ENCODE measurements at places on chromosomes 1 and 21. TPM values are rescaled to one million over a fixed set of nuclear protein-coding genes. Genes with fewer than 3 reads are reported as not detected.

DNA sequence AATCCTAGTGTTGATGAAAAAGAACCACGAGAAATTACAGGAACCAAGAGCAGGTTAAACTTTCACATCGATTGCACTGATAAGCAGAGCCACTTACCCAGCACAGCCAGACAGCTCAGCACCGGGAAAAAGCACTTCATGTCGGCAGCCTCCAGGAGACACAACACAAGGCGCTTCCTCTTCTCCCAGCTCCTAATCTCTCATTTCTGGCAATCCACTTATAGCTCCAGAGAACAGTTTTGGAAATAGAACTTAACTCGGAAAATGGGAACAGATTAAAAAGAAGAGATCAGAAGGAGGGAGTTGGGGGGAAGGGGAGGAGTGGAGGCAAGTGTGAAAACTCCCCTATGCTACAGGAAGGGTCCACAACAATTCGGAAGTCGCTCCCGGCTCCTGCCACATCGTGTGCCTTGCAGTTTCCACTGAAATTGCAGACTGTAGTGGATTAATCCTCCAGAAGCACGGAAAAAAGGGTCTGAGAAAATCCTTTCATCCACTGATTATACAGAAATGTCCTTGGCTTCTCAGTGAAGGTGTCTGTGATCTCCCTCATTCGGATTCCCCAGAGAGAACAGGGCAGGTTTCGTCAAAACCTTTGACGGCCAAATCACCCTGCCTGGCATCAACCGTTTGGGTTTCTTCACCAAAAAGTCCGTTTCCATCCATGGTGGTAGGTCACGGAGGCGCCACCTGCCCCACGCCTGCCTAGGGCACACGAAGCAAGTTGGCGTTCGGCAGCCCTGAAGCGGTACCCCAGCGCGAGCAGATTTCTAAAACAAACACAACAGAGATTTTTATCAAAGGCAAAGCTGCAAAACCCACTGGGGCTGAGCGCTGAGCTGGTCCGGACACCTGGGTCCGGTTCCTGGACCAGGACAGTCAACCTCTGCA is 1.1 kb downstream of the IGSF3 start:
- peak; percentile 26 for DNase-seq
- H3K4me1 ChIP-seq = peaks cover 10% of the 10 kb centered on the region
- no peaks in the 10 kb centered on the region for H3K36me3 ChIP-seq

DNA sequence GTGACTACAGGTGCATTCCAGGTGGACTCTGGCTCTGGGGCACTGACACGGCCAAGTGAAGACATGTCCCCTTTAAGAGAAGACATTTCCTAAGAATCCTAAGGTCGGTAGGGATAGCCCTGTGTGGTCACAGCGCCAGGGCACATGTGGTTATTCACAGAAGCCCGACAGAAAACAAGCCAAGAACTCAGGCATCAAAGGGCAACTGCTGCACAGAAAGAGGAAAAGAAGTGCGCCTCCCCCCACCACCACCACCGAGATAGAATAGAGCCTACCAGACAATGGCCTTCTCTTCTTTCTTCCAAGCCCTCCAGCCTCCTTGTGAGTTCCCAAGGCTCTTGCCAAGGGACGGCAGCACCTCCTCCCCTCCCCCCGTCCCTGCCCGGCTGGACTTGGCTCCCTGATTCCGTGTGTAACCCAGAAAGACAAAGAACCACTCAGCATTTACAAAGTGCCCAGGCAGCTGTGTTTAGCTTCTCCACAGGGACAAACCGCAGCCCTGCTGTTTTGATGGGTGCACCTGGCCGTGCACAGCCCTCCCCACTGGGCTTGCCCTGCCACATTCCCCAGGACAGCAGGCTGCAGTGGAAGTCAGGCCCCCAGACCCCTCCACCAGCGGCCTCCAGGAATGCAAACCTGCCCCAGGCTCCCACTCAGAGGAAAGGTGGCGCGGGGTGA is 30.2 kb downstream of the TMPRSS2 start:
- no peaks in the 10 kb centered on the region for H3K36me3 ChIP-seq
- peaks cover 4% of the 10 kb centered on the region for H3K4me1 ChIP-seq
- no peak for DNase-seq

GRCh38 chr1:173114346-173114745 is 63.6 kb upstream of the TNFSF18 start:
- no peak for DNase-seq
- no peaks in the 10 kb centered on the region for H3K27me3 ChIP-seq
- H3K36me3 ChIP-seq = no peaks in the 10 kb centered on the region
- no peak overlapping the region for H3K4me3 ChIP-seq
- H3K27ac ChIP-seq = no peak overlapping the region

Gene SPATA17
- not detected for total RNA-seq

Gene TMPRSS3
- total RNA-seq = 99.1 TPM

Gene BTBD8
- 2.4 TPM for total RNA-seq

All from activated CD4-positive, alpha-beta T cell treated with anti-CD3 and anti-CD28 coated beads for 36 hours (primary cell).